NCI-H524 treated with DMSO at 0.1 percent for 48 hours (cell line): ENCODE measurements at places on chromosomes 2 and 18.

- no peak for DNase-seq
These were observed 40.5 kb downstream of the COLEC12 start for GRCh38 chr18:459814-460593.

- DNase-seq, result no peak
These were observed 811.3 kb downstream of the CPS1 start for GRCh38 chr2:211367711-211368110.

DNA sequence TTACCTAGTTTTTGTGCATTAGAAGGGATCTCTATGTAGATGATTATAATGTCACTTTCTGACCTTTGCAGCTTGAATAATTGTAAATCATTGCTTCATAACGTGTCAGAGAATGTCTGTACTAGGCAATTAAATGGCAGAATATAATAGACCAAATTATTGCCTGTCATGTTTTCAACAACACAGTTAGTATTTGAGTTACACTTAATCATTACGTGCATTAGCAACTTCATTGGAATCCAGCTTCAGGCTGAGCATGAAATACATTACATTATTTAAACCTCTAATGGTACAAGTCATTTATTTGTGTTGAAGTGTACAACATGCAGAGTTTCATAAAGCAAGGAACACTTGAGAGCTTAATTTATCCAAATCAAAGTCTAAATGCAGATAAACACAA, 48.0 kb downstream of the ZNF407 start:
- no peak for DNase-seq

DNA sequence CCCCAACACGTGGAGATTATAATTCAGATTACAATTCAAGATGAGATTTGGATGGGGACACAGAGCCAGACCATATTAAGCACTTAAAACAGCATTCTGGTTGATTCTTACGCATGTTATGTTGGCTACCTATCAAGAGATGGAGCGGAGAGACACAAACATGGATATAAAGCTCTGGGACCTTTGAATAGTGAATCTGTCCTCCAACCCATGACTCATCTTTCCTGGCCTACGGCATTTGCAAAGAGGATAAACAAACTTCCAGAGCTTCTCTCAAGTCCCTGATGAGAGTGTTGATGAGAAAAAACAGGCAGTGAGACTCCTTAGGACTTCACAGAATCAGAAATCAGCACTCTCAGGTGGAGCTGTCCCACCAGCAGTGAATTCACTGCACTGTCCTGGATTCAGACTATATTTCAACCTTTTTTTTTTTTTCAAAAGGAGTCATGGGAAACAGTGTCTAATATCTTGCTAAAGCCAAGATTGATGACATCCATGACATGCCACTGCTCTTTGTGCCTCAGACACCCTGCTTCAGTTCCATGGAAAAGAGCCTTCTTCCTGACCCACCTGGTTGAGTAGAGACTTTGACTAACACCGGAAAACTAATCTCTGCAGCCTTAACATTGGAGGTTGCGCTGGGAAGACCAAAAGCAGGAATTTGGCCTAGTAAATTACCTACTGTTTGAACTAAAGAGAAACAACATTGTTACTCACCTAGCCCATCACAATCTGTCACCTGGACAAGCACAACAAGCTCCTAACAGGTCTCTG, 62.1 kb upstream of the NPAS2 start:
- DNase-seq, result no peak

DNA sequence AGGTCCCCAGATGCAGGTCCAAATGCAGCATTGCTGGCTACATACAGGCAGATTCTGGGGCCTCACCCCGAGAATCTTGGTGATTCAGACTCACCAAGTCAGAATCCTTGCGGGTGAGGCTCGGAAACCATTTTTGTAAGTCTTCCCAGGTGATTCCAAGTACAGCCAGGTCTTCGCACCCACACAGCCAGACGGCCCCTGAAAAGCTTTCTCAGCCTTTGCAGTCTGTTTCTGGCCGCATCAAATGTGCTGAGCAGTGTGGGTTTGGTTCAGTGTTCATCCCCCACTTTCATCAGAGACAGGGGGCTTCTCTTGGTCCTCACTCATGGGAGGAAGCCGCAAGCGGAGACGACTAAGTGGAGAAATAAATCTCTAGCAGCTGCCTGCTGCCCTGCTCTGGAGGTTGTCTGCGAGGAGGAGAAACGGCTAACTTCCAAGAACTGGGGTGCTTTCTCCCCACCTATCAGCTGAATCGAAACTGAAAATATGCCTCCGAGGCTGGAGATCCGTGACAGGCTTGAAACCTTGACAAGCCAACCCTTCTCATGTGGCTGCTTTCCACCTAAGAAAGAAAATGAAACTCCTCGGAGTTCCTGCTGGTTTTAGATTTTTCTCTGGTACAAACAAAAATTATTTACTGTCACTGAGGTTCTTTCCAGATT, 8.9 kb upstream of the TMEM185B start:
- no peak for DNase-seq

DNA sequence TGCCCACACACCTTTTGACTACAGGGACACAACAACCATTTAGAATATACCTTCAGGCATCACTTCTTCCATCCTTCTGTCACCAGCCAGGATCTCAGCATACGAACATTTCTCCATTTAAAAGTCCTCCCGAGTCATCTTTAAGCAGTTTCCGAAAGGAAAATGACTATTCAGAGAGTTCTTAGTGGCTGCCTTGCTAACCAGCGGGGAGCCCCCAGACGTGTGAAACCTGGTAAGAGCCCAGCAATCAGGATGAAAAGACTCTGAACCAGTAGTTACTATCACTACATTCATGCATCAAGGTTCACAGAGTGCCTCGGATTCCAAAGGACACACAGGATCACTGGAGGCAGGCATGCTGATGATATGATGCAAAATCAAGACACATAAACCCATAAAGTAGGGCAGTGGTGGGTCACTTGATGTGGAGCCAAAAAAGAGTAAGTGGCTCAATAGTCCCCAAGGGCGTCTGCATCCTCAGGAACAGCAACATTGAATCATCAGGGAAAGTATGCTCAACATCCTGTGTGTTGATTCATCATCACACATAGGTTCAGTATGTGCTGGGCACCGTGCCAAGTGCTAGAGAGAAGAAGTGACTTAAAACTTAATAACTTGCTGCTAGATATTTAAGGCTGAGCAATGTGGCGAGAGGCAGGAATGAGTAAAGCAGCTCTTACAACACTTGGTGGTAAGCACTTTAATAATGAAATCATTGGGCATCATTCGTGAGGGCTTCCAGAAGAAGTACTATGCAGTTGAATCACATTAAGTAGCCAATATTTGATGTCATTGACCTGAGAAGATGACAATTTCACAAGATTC, 4.4 kb downstream of the CCL20 start:
- no peak for DNase-seq

- no peak for DNase-seq
These were observed 949.9 kb upstream of the NRXN1 start for GRCh38 chr2:51981783-51982182.

GRCh38 chr2:60498816-60499429, 54.5 kb downstream of the BCL11A start:
- DNase-seq, result no peak

DNA sequence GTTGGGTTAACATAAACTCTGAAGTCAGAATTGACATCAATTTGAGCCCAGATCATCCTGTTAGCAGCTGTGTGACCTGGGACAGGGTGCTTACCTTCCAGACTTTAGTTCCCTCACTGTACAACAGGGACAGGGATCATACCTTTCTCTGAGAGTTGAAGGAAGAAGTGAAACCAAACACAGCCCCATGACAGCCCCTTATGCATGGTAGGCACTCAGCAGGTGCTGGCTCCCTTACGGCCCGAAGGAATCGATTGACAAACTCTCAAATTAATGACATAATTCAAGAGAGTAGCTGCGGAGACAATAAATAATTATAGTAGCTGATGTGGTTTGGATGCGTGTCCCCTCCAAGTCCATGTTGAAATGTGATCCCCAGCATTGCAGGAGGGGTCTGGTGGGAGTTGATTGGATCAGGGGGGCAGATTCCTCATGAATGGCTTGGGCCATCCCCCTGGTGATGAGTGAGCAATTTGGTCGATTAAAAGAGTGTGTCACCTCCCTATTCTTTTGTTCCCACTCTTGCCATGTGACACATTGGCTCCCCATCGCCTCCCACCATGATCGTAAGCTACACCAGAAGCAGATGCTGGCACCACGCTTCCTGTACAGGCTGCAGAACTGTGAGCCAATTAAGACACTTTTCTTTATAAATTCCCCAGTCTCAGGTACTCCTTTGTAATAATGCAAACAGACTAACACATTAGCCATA, 72.4 kb downstream of the ODC1 start:
- DNase-seq, result no peak

DNA sequence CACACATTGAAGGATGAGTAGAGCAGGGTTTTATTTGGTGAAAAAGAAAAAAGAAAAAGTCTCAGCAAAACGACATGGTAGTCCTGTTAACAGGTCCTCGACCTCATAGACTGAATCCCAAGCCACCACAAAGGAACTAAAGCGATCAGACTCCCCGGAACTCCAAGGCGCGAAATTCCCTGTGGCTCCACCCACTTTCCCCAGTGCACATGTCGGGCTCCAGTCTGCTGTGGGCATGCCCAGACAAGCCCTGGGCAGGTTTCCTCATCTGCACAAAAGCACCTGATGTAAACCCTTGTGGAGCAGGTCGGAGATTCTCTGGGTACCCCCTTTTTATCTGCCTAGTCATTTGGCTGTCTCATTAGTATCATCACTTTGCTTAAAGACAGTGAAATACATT, 170.7 kb upstream of the FSIP2 start:
- DNase-seq, result no peak

DNA sequence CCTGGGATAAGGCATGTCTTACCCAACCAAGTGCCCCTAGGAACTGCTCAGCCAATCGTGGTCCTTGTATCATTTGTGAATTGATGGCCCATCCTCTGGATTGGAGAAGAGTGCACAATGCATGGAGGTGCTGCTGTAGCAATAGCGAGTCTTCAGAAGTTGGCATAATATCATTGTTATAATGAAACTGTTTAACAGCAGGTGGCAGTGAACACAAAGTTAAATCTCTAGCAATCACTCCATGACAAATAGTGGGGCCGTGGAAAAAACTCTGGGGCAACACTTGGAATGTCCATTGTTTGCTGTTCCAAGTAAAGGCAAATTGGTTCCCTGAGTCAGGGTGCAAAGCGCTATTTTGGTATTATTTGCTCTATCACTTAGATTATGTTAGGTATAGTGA, 11.4 kb downstream of the REG1A start:
- DNase-seq, result no peak

DNA sequence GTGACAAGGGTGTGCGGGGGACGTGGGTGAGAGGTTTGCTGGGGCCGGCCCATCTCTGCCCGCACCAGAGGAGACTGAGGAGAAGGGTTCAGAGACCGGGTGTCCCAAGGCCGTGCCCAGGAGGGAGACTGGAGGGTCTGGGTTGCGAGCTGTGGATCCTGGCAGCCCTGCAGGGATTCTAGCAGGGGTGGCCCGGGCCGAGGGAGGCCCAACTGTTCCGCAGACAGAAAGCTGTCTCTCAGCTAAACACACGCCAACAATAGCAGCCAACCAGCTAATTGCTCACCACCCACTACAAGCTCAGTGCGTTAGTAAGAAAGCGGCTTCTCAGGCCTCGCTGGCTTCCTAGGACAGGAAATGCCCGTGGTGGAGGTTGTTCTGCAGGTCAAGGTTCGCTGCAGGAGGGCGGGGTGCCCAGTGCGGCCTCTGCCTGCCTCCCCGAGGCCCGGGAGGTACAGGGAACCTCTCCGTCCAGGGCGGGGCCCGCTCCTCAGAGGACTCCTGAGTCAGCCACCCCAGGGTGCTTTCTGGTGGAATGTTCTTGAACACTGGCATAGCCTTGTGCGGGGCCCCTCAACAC, 282.0 kb upstream of the PXDN start:
- no peak for DNase-seq

DNA sequence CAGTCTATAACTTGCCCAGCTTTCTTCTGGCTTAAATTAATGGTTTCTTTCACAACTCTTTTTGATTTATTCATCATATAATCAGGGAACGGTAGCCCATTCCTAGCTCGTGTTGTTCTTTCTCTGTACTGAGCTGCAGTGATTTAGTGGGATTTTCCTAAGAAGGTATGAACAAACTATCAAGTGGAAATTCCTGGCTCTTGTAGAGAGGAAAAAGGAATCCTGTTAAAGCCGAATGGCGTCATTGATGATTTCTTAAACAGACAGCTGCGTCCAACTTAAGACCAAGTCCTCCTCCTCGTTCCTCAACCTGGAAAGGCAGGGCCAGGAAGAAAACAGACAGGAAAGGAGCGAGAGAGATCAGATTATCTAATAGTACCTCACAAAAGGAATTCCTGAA, 69.2 kb upstream of the CABLES1 start:
- peak; percentile 85 for DNase-seq
